ENCODE measurements at places on chromosomes 12 and 14. TPM values are rescaled to one million over a fixed set of nuclear protein-coding genes. Genes with fewer than 3 reads are reported as not detected.

Gene ASCL1
- 0.28 TPM for polyA plus RNA-seq

Gene TAMALIN
- polyA plus RNA-seq, result 18.0 TPM

Gene NFKBIA
- polyA plus RNA-seq, result 50.6 TPM

Gene ACOT6
- not detected for polyA plus RNA-seq

Gene MSRB3
- polyA plus RNA-seq, result 41.0 TPM

Gene FIGNL2
- 1.5 TPM for polyA plus RNA-seq

Gene DDHD1
- 7.3 TPM for polyA plus RNA-seq

Gene TMCC3
- 20.5 TPM for polyA plus RNA-seq

Gene MYBPC1
- polyA plus RNA-seq, result 1,298 TPM

Gene SIX4
- polyA plus RNA-seq, result 16.2 TPM

Gene TPH2
- polyA plus RNA-seq, result 0.37 TPM

Gene STYK1
- polyA plus RNA-seq, result 0.10 TPM

Gene TCTN1
- polyA plus RNA-seq, result 19.9 TPM

Gene EEF1AKMT3
- polyA plus RNA-seq, result 8.7 TPM

Gene PRPH
- polyA plus RNA-seq, result 1.4 TPM

Gene IL26
- not detected for polyA plus RNA-seq

Gene CCDC38
- polyA plus RNA-seq, result 0.14 TPM

Gene TMEM132D
- polyA plus RNA-seq, result 0.63 TPM

Gene ASB8
- polyA plus RNA-seq, result 37.1 TPM

Gene CLEC4C
- not detected for polyA plus RNA-seq

Gene HOXC4
- polyA plus RNA-seq, result 29.6 TPM

Gene KITLG
- polyA plus RNA-seq, result 13.9 TPM

Gene DPY19L2
- 11.8 TPM for polyA plus RNA-seq

Gene HHIPL1
- polyA plus RNA-seq, result 2.8 TPM

Gene ACSS3
- 11.8 TPM for polyA plus RNA-seq

Gene TROAP
- polyA plus RNA-seq, result 12.1 TPM

Gene PLEKHA5
- polyA plus RNA-seq, result 15.3 TPM

Gene C14orf132
- 16.1 TPM for polyA plus RNA-seq

Gene NOXRED1
- 0.32 TPM for polyA plus RNA-seq

Gene NEUROD4
- not detected for polyA plus RNA-seq

Gene TBX5
- polyA plus RNA-seq, result 0.11 TPM

Gene POTEM
- not detected for polyA plus RNA-seq

Gene GPD1
- polyA plus RNA-seq, result 24.7 TPM

Gene PLA2G1B
- not detected for polyA plus RNA-seq

Gene CD69
- polyA plus RNA-seq, result 1.5 TPM

Gene FOXM1
- polyA plus RNA-seq, result 15.8 TPM

Gene CCND2
- polyA plus RNA-seq, result 116 TPM

Gene FGF6
- 22.5 TPM for polyA plus RNA-seq
